ENCODE measurements at places on chromosomes 7 and 10. TPM values are rescaled to one million over a fixed set of nuclear protein-coding genes. Genes with fewer than 3 reads are reported as not detected.

DNA sequence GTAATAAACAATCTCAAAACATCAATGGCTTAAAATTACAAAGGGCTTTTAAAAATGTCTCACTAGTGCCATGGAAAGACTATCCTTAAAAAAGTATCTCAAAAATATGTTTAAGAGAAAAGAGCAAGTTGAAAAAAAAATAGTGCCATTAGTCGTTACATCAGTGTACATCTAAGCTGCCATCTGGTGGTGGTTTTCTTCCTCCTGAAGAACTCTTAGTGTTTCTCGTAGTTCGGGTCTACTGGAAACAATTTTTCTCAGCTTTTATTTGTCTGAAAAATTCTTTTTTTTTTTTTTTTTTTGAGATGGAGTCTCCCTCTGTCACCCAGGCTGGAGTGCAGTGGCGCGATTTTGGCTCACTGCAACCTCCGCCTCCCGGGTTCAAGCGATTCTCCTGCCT is 5.9 kb upstream of the GARIN1A start:
- DNase-seq = no peak

- DNase-seq = peak; percentile 40
Observed at GRCh38 chr7:17043012-17043877, 161.5 kb upstream of the AGR3 start.

DNA sequence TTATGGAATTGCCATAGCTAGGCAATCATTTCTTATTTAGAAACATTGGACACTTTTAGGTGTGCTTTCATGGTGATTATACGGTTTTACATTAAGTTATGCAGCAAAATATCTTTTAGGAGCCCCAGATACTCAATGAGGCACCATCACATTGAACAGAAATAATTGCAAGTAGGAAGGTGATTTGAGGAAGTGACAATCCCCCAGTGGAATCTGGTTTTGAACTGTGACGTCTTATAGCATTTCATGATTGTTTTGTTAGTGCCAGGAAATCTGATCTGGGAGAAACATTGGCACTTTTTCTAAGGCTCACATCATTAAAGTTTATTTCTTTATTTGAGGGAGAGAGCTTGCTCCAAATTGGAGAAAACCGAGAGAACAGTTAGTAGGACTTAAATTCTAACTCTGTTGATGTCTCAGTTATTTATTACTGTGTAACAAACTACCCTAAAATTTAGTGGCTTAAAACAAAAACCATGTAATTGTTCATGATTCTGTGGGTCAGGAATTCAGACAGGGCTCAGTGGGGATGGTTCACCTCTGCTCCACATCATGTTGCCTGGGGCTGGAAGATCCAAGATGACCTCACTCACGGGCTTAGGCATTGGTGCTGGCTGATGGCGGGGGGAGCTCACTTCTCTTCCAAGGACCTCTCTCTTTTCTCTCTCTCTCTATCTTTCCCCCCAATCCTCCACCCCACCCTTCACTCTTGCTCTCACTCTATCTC is 78.2 kb upstream of the STEAP1B start:
- DNase-seq = peak; percentile 81

DNA sequence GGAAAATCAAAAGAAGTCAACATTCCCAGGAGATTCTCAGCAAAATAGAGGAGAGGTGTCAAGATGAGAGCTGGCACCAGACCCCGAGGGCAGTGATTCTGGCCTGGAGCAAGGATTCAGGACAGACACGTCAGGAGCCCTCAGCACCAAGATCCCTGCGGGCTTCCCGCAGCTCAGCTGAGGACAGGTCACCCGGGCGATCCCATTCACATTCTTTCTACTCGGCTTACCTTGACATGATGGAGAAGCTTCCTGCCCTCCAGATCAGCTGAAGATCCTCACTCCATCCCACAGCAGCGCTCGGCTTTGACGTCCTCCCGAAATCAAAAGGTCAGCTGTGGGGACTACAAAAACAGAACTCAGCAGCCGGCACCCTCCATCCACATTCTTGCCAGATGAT is 139.1 kb downstream of the DLG5 start:
- DNase-seq = no peak

GRCh38 chr7:132386201-132386681 is 190.0 kb downstream of the PLXNA4 start:
- DNase-seq = peak; percentile 66

DNA sequence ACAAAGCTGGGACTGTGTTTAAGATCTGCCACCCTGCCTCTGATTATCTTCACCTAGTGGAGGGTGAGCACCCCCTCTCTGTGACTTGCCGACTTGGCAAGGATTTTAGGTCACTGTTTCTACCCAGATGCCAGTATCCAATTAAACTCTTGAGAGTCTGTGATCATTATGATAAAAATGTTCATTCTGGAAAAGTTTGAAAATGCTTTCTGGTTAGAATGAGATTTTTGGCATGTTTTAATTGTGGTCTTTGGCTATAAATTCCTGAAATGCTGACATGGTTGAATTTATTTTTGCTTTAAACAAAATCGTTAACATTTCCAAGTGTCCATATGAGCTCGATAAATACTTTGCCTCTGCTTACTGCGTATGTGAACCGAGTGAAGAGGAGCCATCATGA is 221.4 kb downstream of the BICC1 start:
- DNase-seq = peak; percentile 80

DNA sequence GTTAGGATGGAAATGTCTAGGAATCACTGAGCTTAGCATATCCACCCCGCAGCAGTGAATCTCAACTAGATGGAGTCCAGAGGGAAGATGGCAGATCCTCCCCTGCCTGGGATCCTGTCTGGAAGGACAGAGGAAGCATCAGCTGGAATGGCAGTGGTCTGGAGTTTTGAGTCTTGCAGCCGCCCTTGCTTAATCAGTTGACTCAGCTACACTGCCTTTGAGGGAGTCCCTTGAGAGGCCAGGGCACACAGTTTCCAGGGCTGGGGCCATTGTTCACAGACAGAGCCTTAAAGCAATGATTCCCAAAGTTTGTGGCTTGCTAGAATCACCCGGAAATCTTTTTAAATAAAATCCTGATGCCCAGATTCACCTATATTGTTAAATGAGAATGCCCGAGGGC is 128.1 kb downstream of the NT5C2 start:
- no peak for DNase-seq

Gene ADAM12
- total RNA-seq = 126 TPM

GRCh38 chr7:90717296-90718060 is 121.4 kb downstream of the CDK14 start:
- DNase-seq = peak; percentile 60

GRCh38 chr10:106038246-106038645 is 1126.3 kb downstream of the SORCS1 start:
- DNase-seq = no peak

Gene PDAP1
- 106 TPM for total RNA-seq

GRCh38 chr7:8152489-8153192 is 109.3 kb downstream of the ICA1 start:
- no peak for DNase-seq

DNA sequence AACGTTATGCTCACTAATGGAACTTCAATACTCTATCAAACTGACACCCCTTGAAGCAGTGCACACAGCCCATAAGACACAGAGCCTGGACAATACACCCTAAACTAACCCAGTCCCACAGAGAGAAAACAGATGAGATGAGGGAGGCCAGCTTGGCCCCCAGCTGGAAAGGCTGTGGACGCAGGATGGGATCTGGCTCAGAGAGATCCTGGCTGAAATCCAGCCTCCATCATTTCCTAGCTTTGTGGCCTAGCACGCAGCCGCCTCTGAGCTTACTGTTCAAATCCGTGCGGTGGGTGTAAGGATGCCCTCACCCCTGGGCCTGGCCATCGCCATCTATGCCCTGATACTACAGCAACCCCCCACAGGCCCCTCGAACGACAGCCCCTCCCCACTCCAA is 32.7 kb downstream of the SNX8 start:
- peak; percentile 45 for DNase-seq

DNA sequence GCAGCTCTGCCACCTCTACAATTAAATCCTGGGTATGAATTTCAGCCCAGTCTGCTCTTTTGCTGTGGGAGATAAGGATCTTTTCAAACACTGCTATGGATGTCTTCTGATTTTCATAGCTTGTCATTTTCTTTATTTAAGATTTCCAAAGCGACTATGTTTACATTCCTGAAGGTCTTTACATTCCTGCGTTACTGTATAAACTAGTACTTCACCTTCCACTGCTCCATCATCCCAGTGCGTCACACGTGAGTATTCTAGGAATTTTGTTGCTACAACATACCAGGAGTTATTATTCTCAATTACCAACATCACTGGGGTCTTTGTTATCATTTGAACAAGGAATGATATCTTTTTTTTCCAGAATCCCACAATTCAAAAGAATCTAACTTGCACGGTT is 944.7 kb downstream of the SORCS3 start:
- DNase-seq = peak; percentile 66

Gene ZP3
- 1.4 TPM for total RNA-seq

Gene DIP2C
- total RNA-seq = 30.1 TPM

Gene FUOM
- total RNA-seq = 28.8 TPM

Gene DRGX
- total RNA-seq = not detected

- DNase-seq = no peak
Observed at GRCh38 chr7:22855049-22855392, 32.4 kb upstream of the TOMM7 start.

DNA sequence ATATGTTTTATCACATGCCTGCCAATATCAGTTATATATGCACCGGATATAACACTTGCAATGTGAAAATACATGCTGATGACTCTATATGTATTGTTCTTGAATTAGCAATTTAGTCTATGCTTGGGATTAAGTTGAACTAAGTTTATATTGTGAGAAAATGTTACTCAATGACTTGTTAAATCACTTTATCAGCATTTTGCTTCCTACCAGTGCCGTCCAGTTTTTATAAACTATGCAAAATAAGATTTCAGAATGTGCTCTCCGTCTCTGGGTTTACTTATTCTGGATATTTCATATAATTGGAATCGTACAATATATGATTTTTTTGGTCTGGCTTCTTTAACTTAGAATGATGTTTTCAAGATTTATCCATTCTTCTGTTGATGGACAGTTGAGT is 25.5 kb upstream of the SLC26A3 start:
- no peak for DNase-seq

GRCh38 chr10:34526758-34527730 is 288.1 kb downstream of the PARD3 start:
- DNase-seq = peak; percentile 99

Gene MRM2
- 22.6 TPM for total RNA-seq

Gene EZH2
- 13.8 TPM for total RNA-seq

Gene LIPN
- total RNA-seq = not detected

Gene TMEM178B
- 3.9 TPM for total RNA-seq

- DNase-seq = no peak
Observed at GRCh38 chr7:11436773-11437524, 395.0 kb downstream of the THSD7A start.

DNA sequence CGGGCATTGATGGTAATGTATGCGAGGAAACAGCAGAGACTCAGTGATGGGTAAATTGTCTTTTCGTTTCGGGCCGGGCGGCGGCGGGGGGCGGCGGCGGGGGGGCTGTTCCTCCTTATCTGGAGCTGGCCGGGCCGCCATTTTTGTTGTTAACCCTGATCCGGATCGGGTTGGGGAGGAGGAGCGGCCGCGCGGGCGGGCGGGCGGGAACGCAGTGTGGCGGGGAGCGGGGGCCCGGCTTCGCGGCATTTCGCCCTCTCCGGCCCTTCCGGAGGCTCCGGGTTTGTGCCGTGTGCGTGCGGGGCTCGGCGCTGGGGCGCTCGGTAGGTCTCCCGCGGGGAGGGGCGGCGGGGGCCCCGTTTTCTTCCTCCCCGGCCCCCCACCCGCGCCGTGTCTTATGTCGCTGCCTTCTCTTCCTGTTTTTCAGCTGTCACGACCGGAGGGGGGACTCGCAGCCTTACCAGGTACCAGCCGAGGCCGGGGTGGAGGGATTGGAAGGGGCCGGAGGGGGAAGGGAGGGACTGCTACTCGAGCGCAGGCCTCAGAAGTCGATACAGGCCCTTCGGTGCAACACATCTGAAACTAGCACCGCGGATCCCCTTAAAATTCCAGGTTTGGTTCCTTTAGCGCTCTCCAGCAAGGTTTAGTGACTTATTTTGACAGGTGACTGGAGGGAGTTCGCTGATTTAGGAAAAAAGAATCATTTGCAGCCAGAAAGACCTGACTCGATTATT is 820 bp downstream of the WAC start:
- DNase-seq = no peak

GRCh38 chr7:52838981-52839411 is 196.4 kb upstream of the POM121L12 start:
- DNase-seq = peak; percentile 86

- DNase-seq = no peak
Observed at GRCh38 chr10:70956029-70956759, 67.8 kb upstream of the PCBD1 start.

GRCh38 chr7:16606704-16607103 is 38.9 kb downstream of the ANKMY2 start:
- DNase-seq = no peak

Gene WASHC2C
- 39.6 TPM for total RNA-seq

Gene KLLN
- 1.4 TPM for total RNA-seq

Gene CPN1
- total RNA-seq = not detected

Gene FAM25C
- not detected for total RNA-seq

Gene RASA4B
- total RNA-seq = 1.7 TPM

DNA sequence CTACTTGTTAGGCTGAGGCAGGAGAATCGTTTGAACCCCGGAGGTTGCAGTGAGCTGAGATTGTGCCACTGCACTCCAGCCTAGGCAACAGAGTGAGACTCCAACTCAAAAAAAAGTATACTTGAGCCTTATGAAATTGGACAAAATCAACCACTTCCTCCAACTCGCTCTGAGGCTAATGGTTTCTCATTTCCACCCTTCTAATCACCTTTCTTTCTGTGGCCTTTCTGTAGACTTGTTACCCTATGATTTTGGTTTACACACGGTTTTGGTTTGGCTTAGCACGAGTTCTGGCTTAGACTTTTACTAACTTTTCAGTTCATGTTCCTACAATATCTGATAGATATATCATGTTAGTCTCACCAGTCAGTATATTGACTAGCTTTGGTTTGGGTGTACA is 152.0 kb downstream of the PHTF2 start:
- DNase-seq = no peak

DNA sequence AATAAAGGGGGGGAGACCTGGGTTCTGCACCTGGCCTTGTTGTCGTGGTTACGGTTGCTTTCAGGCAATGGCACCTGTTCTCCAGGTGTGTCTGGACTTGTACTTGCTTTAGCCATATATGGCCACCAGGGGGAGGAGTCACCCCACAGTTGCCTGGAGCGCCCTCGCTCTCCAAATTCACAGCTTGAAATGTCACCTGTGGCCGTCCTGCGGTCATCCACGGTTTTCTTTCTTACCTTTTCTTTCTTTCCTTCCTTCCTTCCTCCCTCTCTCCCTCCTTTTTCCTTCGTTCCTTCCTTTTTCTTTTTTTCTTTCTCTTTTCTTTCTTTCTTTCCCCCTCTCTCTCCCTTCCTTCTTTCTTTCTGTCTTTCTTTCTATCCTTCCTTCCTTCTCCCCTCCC is 157.2 kb upstream of the ZNF92 start:
- DNase-seq = peak; percentile 6

DNA sequence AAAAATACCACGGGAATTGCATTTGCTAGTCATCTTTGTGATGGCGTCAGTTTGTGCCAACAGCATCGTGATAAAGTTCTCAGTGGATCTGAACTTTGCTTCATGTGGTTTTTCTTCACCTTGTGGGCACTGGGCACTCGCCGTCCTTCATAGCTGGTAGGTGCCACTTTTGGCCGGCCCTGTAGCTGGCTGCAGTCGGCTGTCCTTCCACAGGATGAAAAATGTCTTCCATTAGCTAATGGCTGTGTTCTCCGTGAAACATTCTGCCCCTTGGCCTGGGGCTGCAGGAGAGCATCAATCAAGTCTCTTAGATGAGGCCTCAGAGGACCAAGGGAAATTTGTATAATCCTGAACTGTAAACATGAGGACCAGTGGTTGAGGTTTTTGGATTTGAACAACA is 145.3 kb downstream of the DYNC1I1 start:
- no peak for DNase-seq

Measured in astrocyte (in vitro differentiated cells and primary cell).